ENCODE measurements at places on chromosomes 3 and 15.

GRCh38 chr3:196049653-196050052, 32.2 kb downstream of the TFRC start:
- DNase-seq = no peak

GRCh38 chr15:50107591-50108408, 11.2 kb downstream of the ATP8B4 start:
- DNase-seq = no peak

- no peak for DNase-seq
Observed at GRCh38 chr3:186187401-186188275, 78.7 kb upstream of the ETV5 start.

GRCh38 chr3:46649436-46649835, 37.1 kb downstream of the FAM240A start:
- no peak for DNase-seq

- no peak for DNase-seq
Observed at GRCh38 chr3:2141482-2141881, 42.8 kb downstream of the CNTN4 start.

DNA sequence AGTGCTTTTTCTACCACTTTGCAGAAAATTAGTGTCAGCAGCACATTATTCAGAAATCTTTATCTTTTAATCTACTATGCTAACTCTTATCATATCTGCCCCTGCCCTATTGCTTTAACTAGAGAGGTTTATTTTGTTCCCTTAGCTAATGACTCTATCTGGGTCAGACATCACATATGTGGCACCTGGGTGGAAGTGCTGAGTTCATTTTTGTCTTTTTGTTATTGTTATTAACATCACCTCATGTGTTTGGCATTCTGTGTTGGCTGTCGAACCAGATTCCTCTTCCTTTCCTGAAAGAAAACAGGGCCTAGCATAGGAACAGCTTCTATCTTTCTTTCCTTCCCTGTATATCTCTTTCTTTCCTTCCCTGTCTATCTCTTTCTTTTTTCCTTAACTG, 100.7 kb downstream of the RBMS3 start:
- no peak for DNase-seq

DNA sequence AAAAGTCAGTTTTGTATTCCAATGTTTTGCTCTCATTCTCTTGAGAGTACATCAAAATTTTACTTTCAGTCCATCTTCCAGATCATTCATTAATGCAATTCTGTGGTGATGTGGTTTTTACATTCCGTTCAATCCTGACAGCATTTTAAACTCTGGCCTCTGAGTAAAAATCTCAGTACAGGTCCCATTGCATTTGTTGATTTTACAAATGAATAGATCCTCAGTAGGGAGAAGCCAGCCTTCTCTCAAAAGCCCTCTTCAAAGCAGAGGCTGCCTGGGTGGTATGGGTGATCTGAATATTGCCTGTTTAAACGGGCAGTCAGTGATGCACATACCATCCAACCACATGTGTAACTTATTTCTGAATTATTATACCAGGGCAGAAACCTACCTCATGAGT, 72.5 kb upstream of the TSC22D2 start:
- no peak for DNase-seq

- no peak for DNase-seq
Observed at GRCh38 chr3:16332904-16333426, 68.0 kb downstream of the OXNAD1 start.

- no peak for DNase-seq
Observed at GRCh38 chr15:74283368-74283767, 47.2 kb downstream of the CCDC33 start.

- DNase-seq = no peak
Observed at GRCh38 chr3:10160346-10160745, 4.4 kb upstream of the IRAK2 start.

GRCh38 chr3:159928666-159929065, 60.0 kb upstream of the IL12A start:
- no peak for DNase-seq

GRCh38 chr15:48440084-48440483, 108.9 kb downstream of the DUT start:
- no peak for DNase-seq

- no peak for DNase-seq
Observed at GRCh38 chr15:80876348-80876674, 97.1 kb downstream of the CEMIP start.

- no peak for DNase-seq
Observed at GRCh38 chr15:90063770-90064247, 38.5 kb downstream of the IDH2 start.

DNA sequence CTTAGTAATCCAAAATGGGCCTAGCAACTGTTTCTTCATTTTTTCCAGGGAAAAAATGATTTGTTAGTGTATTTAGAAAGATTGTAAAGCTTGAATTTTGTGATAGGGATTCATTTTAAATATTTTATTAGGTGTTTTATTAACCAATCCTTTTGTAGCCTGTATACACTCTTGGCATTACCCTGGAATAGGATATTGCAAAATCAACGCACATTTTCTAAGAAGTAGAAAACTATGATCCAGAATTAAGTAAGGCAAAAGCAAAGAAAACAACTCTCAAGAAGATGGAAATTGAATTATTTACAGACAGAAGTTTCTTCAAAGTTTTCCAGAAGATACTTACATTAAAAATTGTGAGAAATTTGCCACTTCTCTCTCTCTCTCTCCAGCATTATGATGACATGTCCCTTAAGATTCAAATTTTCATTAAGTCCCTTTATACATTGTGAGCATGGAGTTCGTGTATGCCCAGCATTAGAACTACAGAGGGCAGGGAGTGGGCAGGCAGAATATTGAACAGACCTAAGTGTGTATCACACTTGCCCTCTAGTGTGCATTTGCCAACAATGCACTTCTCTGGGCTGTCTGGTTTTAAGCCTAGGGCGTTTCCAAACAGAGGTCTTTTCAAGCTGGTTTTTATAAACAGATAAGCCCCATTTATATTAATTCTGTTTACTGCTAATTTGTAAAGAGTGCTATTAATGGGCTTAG, 28.5 kb upstream of the CMSS1 start:
- no peak for DNase-seq

DNA sequence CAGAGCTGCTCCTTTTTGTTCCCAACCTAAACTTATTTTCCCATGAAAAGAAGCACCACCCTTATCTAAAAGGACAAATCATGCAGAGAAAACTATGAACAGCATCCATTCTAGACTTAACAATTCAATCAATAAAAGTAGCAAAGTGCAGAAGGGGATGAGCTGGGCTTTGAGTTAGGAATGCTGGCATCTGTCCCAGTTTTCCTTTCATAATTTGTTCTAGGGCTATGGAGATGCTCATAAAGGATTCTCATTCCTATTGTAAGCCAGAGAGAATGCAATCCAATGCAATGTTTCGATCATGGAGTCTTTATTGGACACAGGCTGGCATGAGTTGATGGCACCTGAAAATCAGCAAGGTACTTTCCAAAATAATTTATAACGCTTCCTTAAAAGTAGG, 330.6 kb downstream of the VPS13C start:
- no peak for DNase-seq

DNA sequence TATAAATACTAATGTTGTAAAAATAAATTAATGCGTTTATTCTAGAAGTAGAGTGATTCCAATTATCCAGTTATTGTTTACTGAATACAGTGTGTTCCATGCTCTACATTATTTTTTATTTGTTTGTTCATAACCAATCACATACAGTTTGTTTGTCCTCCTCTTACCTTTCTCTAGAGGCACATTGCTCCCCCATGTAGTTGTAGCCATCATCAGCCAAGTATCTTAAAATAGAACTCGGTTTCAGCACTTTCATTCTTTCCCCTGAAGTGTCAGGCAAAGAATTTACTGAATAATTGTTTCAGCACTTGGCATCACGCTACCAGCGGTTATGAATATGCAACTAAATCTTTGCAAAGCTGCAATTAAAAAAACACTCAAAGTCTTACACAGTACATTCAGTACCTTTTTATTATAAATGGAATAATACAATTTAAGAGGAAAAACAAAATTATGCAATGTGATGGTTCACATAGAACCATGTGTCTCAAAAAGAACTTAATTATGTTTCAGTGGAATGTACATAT, 448.6 kb upstream of the ATP10A start:
- DNase-seq = no peak
